Mucosa of gallbladder (tissue), 1 donor: ENCODE measurements at places on chromosomes 4 and X. TPM values are rescaled to one million over a fixed set of nuclear protein-coding genes. Genes with fewer than 3 reads are reported as not detected.
A peak's percentile ranks its signal among the peaks of the same experiment; 100 is the strongest.

- no peak for DNase-seq
Measured at GRCh38 chr4:161926033-161926828, 237.6 kb downstream of the FSTL5 start.

DNA sequence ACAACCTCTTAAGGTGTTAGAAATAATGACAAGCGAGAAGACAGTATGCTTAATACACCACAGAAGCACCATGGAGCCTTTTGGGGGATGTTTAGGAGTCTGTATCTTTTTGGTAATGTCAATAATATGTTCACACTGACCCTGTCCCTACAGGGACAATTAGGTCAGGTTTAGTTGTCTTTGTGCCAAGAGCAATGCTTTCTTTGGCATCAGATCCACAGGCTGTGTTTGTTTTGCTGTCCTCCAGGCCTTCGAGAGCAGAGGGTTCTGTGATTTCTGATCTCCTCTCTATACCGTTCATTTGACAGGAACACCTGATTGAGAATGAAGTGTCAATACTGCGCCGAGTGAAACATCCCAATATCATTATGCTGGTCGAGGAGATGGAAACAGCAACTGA lies 153.8 kb downstream of the DCLK2 start:
- DNase-seq: no peak

DNA sequence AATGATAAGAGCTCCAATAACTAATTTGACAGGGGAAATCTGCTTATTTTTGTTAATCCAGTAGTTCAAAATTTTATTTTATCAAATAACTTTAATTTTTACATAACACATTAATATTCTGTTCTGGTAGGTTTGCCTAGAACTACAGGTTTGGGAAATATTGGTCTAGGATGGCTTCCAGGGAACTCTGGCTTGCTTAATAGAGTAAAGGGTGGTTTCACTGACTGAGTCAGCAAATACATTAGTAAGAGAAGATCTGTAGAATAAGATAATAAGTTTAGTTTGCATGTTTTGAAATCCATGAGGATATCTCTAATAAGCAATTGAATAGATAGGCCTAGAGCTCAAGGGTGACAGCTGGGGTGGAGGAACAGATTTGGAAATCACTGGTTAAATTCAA lies 500.7 kb downstream of the ZNF674 start:
- no peak for DNase-seq

GRCh38 chr4:185142564-185142911 lies 528 bp upstream of the SLC25A4 start:
- no peak for DNase-seq

- DNase-seq: no peak
Measured at GRCh38 chr4:41041551-41041950, 172.8 kb downstream of the APBB2 start.

GRCh38 chr4:140071806-140072205 lies 82.2 kb downstream of the MAML3 start:
- DNase-seq: peak; percentile 38

- no peak for DNase-seq
Measured at GRCh38 chrX:68536429-68536828, 37.6 kb downstream of the YIPF6 start.

GRCh38 chrX:23887451-23887850 lies 20.3 kb downstream of the APOO start:
- DNase-seq: peak; percentile 37

DNA sequence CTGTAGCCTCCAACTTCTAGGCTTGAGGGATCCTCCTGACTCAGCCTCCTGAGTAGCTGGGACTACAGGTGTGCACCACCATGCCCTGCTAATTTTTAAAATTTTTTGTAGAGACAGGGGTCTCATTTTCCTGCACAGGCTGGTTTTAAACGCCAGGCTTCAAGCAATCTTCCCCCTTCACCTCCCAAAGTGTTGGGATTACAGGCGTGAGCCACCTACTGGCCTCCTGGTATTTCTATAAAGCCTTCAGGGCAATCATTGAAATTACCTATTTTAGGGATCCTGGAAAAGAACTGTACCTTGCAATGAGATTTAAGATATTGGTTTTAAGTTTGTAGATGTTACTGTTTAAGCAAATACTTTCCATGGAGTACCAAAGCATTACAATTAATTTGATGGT lies 13.5 kb upstream of the PLS3 start:
- no peak for DNase-seq

- DNase-seq: peak; percentile 36
Measured at GRCh38 chrX:97563531-97564133, 679.9 kb downstream of the RPA4 start.

DNA sequence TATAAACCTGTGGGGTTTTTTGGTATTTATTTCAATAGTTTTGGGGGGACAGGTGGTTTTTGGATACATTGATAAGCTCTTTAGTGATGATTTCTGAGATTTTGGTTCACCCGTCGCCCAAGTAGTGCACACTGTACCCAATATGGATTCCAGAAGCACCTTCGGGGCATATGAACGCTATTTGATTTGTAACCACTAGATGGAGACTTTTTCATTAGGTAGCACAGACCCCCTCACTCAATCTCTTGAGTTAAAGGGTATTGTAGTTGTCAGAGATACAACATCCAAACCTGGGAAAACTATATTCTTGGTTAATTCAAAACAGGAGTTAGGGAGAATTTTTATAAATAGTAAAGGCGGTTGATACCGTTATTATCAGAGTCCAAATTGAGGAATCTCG lies 79.8 kb downstream of the SPANXN3 start:
- no peak for DNase-seq

DNA sequence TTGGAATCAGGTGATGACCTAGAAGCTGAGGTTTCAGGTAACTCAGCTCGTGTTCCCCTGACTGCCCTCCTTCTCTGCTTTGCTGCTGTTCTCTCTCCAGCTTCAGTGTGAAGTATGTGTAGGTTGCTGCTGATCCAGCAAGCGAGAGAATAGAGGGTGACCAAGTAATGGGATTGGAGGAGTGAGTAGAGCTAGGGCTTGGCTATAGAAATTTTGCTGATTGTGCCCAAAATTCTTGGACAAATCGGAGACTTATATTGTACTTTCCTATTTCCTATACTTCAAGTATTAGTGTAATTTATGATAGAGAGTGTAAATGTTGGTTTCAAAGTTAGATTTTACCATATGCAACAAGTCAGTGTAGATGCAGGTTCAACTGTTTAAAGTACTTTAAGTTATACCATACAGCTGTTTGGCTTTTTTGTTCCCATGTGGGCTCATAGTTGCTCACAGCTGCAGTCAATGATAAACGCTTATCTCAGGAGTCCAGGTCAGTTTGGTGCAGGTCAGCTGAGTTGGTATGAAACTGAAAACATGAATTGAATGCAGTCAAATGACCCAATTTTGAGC lies 48.0 kb downstream of the RAPGEF2 start:
- no peak for DNase-seq

DNA sequence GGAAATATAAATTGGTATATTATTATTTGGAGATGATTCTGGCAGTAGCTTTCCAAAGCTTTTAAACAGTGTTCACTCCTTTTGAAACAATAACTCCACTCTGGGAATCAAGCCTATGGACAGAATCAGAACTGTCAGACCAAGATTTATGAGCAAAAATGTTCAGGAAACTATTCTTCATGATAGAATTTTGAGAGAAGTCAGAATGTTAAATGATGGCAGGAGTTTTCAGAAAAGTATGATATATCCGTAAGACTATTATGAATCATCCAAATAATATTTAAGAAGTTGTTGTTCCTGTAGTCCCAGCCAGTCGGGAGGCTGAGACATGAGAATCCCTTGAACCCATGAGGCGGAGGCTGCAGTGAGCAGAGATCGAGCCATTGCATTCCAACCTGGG lies 50.5 kb upstream of the ADGRG2 start:
- no peak for DNase-seq

GRCh38 chr4:38980903-38981676 lies 51.1 kb downstream of the TMEM156 start:
- no peak for DNase-seq

- no peak for DNase-seq
Measured at GRCh38 chrX:9355739-9356138, 109.1 kb upstream of the TBL1X start.

- DNase-seq: no peak
Measured at GRCh38 chr4:177509226-177509745, 67.0 kb upstream of the AGA start.

GRCh38 chrX:54043541-54044125 lies 640 bp downstream of the PHF8 start:
- DNase-seq: no peak

- DNase-seq: peak; percentile 74
Measured at GRCh38 chr4:147731580-147732517, at the start of gene ARHGAP10. Gene ARHGAP10 (plus strand): TSS chr4:147732088. CDS start chr4:147732302, 214 bp downstream.

- no peak for DNase-seq
Measured at GRCh38 chr4:102514298-102514964, 13.3 kb downstream of the NFKB1 start.

DNA sequence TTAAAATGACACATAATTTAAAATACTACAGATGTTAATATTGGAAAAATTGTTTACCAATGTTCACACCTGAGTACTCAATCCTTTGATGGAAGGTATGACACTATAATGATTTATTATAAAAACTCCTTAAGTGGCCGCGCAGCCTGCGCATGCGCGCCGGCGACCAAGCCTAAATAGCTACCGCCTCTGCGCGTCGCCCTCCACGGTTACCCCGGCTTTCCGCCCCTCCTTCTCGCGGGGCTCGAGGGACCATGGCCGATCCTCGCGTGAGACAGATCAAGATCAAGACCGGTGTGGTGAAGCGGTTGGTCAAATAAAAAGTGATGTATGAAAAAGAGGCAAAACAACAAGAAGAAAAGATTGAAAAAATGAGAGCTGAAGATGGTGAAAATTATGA lies 170.2 kb downstream of the DMD start:
- no peak for DNase-seq

DNA sequence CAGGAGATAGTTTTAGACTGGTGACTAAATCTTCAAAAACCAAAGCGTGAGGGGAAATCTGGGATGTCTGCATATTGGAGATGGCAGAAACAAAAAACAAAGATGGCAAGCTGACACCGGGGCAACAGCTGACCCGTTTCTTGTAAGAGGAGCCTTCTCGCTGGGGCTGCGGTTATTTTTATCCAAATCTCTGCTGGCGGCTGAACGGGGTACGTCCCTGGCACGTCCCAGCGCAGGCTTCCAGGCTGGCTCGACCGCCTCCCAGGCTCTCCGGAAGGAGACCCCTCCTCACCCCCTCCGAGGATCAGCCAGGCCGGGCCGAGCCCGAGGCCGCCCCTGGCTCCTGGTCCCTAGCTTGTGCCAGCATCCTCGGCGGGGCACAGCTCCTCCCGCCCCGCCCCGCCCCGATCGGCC lies 403 bp downstream of the SGCB start:
- DNase-seq: peak; percentile 22

DNA sequence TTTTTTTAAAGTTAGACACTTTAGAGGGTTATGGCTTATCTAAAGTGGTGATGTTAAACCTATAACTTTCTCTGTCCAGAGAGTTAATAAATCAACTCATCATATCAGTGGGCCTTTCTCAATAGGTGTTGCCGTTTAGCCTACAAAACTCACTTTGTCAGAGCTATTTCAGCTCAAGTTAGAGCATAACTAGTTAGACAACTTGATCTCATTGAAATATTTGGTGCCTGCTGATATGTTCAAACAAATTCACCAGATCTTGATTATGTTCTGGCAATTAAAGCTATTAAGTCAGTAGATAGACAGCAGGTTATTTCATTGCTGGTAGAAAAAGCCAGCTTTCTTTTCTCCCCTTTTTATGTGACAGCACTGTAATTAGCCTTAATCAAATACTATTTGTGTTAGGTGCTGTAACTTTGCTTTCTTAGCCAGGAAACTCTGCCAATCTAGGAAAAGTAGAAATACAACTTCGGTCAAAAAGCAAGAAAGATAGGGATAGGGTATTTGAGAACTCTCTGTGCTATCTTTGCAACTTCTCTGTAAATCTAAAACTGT lies 191.8 kb downstream of the MAML3 start:
- DNase-seq: no peak

DNA sequence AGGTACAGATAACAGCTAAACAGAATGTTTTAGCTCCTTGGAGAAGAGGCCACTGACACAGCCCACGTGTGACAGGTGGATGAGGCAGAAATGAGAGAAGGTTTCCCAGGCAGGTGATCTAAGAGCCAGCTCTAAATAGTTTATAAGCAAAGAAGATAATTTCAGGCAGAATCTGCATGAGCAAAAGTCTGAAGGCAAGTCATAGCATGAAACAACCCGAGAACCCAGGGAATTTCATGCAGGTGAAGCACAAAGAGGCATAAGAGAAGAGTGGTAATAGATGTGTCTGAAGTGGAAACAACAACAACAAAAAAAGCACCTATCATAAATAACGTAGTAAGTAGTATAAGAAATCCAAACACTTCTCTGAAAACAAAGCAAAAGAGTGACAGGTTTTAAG lies 275.8 kb upstream of the CPEB2 start:
- DNase-seq: no peak

DNA sequence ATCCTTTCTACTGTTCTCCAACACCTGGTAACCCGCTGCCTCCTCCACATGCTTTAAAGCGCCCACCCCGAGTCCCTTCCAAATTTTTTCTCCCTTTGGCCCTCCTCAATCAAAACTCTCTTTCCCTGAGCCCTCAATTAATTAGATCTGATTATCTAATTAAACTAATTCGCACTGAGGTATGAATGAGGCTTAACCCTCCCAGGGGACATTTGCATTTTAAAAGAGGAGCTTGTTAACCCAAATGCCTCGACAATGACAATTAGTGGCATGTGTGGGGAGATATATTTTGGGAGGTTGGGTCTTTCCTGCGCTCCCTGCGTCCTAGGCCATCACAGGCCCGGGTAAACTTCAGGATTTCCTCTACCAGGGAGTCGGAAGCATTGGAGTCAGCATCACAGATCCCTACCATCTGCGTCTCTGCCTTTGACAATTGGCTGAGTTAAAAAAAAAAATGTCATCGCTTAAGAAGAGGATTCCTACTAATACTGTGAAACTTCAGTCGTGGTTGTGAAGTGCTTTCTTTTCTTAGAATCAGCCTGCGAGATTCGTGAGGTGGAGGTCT lies 50.6 kb downstream of the TENM3 start:
- no peak for DNase-seq

GRCh38 chr4:78768452-78769180 lies 7.5 kb upstream of the BMP2K start:
- DNase-seq: no peak

- DNase-seq: peak; percentile 86
Measured at GRCh38 chrX:107718156-107718621, 57.4 kb downstream of the TSC22D3 start.

GRCh38 chrX:17474892-17475291 lies 99.9 kb downstream of the NHS start:
- DNase-seq: no peak

GRCh38 chrX:65528705-65529340 lies 5.8 kb downstream of the LAS1L start:
- DNase-seq: peak; percentile 40

GRCh38 chr4:87465739-87466366 lies 43.5 kb downstream of the NUDT9 start:
- no peak for DNase-seq

Gene TSPAN6
- total RNA-seq: 37.9 TPM

Gene DHRSX
- 61.4 TPM for total RNA-seq

Gene HTR2C
- not detected for total RNA-seq

Gene PLP2
- 44.0 TPM for total RNA-seq

Gene MTMR8
- total RNA-seq: 3.4 TPM

Gene AMTN
- total RNA-seq: not detected

Gene PAGE5
- total RNA-seq: not detected

Gene RHOXF2B
- not detected for total RNA-seq

Gene MEPE
- total RNA-seq: not detected

Gene GC
- 2,230 TPM for total RNA-seq

Gene DCX
- 0.95 TPM for total RNA-seq

Gene CSTF2
- 19.5 TPM for total RNA-seq

Gene DDIT4L
- total RNA-seq: 0.35 TPM

Gene CT45A2
- not detected for total RNA-seq

Gene BMP3
- total RNA-seq: 0.32 TPM

Gene PTCHD1
- 1.6 TPM for total RNA-seq

Gene PRKG2
- 0.58 TPM for total RNA-seq

Gene CNKSR2
- 0.86 TPM for total RNA-seq

Gene ARX
- not detected for total RNA-seq

Gene RLIM
- 30.1 TPM for total RNA-seq
